GM23248 (cell line): ENCODE measurements at places on chromosomes 5 and 9.

DNA sequence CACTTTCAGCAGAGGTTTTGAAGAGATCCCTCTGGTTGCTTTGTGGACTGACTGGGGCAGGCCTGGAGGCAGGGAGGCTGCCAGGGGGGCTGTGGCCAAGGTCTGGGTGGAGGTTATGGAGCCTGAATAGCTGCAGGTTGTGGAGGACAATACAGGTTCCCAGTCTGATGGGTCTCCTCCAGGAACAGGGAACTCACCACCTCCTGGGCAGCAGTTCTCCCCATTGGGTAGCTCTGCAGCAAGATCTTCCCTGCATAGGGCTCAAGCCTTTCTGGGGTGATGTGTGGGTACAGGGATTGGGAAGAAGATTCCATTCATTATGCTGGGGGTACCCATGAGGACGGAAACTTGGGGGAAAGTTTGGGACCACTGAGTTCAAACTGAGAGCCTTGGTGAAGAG is 6.8 kb downstream of the AQP3 start:
- peaks cover 6% of the 10 kb centered on the region for H3K27me3 ChIP-seq
- peaks cover 8% of the 10 kb centered on the region; the same call in 1 of the 2 replicates for H3K4me1 ChIP-seq
- no peak overlapping the region for H3K4me3 ChIP-seq
- H3K27ac ChIP-seq: no peak overlapping the region

DNA sequence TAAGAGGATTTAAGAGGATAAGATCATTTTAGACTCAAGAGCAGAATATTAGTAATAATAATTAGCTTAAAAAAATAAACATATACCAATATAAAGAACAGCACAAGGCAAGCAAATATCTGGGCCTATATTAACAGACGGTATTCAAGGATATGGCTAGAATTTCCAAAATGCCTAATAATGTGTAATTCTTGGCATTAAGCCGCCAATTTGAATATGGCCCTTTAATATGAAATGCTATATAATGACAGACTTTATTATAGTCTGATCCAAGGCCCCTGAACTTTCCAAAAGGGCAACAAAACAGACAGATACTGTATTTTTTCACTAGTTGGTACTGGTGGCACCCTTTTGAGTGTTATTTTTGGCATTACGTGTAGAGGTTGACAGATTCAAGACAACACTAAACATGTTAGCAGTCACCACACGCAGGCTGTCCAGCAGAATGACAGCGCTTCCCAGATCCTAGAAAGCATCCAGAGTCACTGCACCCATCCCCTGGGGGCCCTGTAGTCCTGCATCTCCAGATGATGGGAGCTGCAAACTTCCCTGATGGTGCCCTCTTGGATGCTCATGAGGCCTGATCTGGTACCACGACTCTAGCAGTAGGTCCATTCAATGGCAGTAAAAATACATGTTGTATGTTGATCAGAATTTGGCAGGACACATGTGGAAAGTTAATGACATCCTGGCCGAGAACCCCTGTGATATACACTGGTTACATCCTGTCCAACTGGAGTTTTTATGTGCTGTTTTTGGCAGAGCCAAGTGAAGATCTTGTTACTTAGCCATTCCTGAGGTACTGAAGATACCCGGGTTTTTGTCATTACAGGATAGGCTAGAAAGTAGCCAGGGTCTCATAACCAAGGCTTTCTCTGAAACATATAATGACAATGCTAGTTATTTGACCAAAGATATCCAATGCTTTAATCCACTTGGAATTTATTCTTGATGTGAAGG is 1.7 kb upstream of the ABL1 start:
- H3K27ac ChIP-seq: peak overlapping the region; percentile 96
- peaks cover 36% of the 10 kb centered on the region for H3K4me1 ChIP-seq
- H3K36me3 ChIP-seq: no peaks in the 10 kb centered on the region

- 0 out of 2 replicates have a peak, but pooled peaks cover 3% of the 10 kb centered on the region for H3K27me3 ChIP-seq
- H3K4me3 ChIP-seq: no peak overlapping the region
- DNase-seq: no peak
- H3K4me1 ChIP-seq: no peaks in the 10 kb centered on the region
- H3K36me3 ChIP-seq: no peaks in the 10 kb centered on the region
- H3K27ac ChIP-seq: no peak overlapping the region
These were observed 340.9 kb upstream of the RPS23 start for GRCh38 chr5:82619097-82619496.

DNA sequence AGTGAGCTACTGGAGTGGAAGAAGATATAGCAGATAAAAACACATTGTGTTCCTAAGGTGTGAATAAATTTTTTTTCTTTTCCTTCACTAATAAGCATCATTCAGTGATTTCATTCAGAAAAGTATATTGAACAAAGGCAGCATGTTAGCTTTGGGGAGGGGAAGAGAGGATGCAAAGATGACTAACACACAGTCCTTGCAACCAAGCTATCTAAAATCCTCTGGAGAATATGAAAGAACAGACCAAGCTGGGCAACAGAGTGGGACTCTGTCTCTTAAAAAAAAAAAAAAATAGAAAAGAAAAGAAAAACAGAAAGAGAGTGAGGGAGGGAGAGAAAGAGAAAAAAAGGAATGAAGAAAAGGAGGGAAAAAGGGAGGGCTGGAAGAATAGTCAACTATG is 22.3 kb upstream of the OMD start:
- no peaks in the 10 kb centered on the region for H3K36me3 ChIP-seq
- no peaks in the 10 kb centered on the region for H3K27me3 ChIP-seq
- H3K4me1 ChIP-seq: no peaks in the 10 kb centered on the region
- no peak for DNase-seq

DNA sequence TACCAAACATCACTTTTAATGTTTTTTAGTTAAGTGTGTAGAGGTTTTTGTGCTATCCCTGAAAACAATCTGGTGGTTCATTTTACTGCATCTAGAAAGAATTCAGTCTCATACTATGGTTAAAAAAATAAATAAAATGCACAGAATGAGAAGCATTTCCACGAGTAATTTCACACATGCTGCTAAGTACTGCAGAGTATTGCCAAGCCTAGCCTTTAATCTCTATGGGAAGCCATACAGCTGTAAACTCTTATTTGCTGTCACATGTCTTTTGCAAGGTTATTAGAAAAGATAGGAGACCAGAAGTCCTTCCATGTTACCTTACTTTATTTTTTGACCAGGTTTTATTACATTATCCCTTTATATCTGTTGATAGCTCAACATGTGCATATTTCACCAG is 37.6 kb upstream of the MAN2A1 start:
- no peak for DNase-seq
- peaks cover 15% of the 10 kb centered on the region for H3K4me1 ChIP-seq
- H3K36me3 ChIP-seq: no peaks in the 10 kb centered on the region
- H3K27me3 ChIP-seq: no peaks in the 10 kb centered on the region
- no peak overlapping the region for H3K27ac ChIP-seq
